ENCODE measurements at places on chromosomes 13 and 19.
A peak's percentile ranks its signal among the peaks of the same experiment; 100 is the strongest.

GRCh38 chr13:19961924-19962323 lies 3.4 kb downstream of the ZMYM2 start:
- DNase-seq: no peak

DNA sequence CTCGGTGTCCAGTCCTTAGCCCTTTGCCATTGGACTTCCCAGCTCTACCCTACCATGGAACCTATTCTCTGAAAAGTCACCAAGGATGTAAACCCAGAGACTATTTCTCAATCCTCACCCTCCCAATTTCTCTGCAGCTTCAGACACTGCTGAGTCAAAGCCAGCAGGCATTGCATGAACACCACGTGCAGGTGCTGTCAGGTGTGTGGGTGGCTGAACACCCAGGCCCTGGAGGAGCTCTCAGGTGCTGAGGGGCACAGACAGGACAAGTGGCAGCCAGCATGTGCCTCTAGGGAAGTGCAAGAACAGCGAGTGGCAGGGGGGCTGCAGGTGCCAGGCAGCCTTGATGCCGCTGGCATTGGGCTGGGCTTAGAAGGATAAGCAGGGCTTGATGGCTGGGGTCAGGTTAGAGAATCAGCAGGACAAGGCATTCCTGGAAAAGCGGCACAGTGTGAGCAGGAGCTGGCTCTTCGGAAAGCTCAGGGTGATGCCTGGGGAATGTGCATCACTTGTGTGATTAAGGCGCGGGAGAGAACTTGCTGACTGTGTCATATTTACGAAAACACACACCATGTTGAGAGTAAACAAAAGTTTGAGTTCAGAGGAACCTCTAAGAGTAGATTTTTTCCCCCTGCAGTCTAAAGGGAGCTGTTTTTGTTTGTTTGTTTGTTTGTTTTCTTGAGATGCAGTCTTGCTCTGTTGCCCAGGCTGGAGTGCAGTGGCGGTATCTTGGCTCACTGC lies 83.8 kb downstream of the LNX2 start:
- DNase-seq: peak; percentile 3

GRCh38 chr13:20360041-20360491 lies 127.9 kb upstream of the GJB6 start:
- DNase-seq: no peak

DNA sequence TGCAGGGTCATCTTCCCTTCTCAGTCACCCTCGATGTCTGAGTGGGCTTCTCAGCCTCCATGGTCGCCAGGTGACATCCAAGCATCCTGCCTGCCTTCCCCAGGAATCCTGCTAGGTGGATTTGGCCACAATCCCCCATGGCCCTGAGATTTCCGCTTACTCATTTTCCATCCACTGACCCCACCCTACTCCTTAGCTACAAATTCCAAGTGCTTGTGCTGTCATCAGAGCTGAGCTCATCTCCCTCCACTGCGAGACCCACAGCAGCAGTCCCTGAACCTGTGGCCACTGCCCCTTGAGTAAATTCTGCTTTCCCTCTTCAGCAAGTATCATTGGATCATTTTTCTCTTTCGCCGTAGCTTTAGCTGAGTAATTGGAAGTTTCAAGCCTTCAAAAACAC lies 90.5 kb upstream of the ANKRD10 start:
- DNase-seq: no peak

DNA sequence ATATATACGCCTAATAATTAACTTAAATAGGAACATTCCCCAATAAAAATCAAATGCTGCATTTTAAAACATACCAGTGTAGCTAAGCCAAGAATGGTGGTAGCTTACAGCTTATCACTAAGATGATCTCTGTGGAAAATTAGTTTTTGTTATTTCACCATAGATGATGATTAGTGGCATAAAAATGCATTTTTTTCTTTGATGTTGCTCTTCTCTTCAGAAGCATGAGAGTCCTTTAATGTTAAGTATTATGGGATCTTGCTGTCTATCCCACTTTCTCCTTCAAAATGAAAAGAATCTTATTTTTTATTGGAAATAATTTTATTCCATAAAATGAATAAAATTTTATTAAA lies 731.0 kb downstream of the SLITRK1 start:
- DNase-seq: no peak

- DNase-seq: no peak
These were observed 20.3 kb downstream of the C2CD4C start for GRCh38 chr19:388691-389090.

- DNase-seq: no peak
These were observed 6.5 kb downstream of the RNF225 start for GRCh38 chr19:58401840-58402421.

DNA sequence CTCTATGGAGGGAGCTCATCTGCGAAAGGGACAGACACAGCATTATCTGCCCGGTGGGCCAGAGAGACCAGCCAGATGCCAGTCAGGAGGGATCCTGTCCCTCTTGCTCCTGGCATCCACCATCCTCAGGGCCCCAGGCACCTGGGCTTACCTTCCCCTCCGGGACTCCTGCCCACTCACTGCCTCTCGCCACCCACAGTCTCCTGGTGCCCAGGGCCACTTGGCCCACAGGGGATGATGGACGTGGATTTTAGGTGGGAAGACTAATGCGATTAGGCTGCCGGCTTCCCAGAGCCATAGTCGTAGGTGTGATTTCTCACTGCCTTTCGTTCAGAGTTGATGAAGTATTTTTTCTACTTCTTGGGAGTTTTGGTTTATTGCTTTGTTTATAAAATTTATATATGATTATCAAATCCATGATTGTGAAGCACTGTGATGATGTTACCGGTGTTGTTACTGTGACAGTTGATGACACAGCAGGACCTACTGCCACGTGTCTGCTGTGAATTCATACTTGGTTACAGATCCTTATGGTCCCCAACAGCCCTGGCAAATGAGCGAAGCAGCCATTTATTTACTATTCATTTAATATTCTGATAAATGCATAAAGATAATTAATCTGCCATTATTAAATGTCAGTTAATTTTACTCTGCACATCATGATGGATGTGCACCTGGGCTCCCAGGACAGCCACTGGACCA lies 14.5 kb upstream of the CHAMP1 start:
- no peak for DNase-seq
